B cell (primary cell): ENCODE measurements at places on chromosomes 7 and 10.

DNA sequence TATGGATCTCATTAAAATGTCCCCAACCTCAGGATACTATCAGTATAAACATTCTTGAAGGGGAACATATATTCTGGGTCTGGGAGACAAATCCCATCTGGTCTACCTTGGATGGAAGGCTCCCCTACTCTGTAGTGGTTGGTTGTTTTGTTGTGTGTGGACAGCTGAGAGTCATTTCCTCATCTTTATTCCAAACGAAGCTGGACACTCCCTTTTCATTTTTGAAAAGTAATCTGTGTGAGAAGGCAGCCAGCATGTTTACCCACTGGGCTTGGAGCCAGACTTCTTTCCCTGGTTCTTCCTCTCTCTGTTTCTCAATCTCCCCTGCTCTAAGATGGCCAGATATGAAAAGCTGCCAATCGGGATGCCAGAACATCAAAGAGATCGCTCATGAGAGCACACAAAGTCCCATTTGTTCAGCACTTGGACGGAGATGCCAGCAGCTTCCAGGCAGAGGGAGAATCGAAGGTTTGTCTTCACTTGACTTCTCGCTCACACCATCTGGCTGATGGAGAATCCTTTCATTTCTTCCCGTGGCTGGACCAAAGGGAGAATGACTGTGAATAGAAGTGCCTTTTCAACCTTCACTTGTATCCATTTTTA lies 108.1 kb upstream of the AGR3 start:
- DNase-seq, result no peak

DNA sequence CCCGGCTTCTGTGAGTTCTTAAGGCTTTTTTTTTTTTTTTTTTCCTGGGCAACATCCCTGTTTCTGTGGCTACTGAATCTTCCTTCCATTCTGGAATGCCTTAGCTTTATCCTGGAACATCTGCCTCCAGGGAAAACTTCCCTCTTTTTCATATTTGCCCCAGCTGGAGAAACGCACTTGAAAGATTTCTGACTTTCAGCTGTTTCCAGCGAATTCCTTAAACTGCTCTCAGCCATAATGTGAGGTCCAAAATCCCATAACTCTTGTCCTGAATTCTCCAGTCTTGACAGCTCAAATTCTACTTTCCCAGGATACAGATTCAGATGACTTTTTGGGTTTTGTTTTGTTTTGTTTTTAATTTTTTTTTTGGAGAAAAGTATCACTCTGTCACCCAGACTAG lies 263.6 kb upstream of the AUTS2 start:
- no peak for DNase-seq

- no peak for DNase-seq
Measured at GRCh38 chr7:100942045-100942774, 7.1 kb upstream of the MUC3A start.

DNA sequence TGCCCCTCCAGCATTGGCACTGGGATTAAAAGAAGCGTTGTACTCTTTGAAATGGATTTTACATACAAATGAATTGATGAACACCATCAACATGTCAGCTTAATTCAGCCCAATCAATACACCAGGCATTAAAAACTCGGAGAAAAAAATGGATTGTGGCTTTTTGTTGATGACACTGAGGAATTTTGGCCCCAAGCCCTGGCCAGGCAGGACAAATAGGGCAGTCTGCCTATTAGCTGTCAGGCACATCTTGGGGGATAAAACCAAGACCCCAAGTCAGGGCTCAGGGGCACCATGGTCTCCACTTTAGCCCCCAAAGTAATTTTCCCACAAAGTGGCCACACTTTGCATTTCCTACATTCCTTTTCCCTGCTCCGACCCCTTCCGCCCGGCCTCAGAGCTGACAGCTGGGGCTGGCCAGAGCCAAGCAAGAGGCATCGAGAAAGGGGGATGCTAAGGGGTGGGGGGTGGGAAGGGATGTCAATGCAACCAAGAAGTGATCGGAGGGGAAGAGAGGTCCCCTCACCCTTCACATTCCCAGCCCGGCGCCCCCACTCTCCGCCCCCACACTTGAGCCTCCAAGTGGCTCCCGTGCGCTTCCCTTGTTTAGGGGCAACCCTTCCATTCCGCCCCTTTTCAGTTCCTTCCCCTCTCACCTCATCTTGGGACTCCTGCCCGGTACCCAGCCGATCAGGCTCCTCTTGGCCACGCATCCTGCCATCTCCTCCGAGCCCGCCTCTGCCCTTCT lies 711 bp downstream of the HIP1 start:
- DNase-seq, result no peak

DNA sequence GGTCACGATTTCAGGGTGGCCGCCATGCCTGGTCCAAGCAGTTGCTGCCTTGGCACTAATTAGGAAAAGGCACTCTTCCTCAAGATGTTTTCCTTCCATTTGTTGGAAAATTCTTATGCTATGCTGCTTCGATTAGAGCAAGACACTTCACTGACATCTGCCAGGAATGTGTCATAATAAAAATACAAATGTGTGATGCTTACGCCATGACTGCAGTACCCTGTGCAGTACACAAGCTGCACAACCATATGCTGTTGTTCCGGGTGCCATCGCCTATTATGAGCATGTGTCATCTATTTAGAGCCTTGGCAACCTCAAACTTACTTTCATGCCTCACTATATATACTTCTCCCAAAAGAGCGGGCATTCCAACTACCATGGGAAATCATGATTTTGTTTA lies 14.9 kb upstream of the MPP7 start:
- no peak for DNase-seq

DNA sequence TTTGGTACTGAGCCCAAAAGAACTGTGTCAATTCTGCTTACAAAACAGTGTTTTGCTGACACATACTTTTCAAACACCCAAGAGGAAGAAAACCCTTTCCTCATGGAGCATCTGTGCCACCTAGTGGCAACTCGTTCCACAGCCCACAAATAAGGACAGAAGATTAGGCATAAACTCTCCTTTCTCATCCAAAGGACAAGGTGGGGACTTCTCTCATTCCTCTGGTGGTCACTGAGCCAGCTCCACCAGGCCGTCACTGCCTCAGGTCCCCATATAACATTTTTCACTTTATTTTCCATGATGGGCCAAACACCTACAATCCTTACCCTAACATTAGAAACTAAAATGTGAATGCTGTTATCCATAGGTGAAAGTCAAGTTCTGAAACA lies 76.9 kb downstream of the RNF216 start:
- DNase-seq, result peak; percentile 87

- DNase-seq, result no peak
Measured at GRCh38 chr10:7015457-7015856, 395.4 kb downstream of the SFMBT2 start.

DNA sequence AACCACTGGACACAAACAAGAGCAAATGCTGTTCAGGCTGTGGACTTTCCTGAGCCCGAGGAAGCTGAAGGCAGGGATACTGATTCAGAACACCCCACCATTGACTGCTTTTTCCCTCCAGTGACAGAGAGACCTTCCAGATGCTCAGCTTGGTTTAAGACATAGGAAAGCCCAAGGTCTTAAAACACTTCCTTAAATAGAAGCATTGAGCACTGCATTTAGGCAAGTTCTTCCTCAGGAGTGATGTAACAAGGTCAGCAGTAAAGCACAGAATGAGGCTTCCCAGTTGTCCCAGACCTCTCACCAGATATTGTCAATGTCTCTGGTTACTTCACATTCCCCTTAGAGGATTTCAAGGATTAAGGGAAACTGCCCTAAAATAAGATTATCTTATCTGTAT lies 19.6 kb upstream of the CDCA7L start:
- peak; percentile 39 for DNase-seq

DNA sequence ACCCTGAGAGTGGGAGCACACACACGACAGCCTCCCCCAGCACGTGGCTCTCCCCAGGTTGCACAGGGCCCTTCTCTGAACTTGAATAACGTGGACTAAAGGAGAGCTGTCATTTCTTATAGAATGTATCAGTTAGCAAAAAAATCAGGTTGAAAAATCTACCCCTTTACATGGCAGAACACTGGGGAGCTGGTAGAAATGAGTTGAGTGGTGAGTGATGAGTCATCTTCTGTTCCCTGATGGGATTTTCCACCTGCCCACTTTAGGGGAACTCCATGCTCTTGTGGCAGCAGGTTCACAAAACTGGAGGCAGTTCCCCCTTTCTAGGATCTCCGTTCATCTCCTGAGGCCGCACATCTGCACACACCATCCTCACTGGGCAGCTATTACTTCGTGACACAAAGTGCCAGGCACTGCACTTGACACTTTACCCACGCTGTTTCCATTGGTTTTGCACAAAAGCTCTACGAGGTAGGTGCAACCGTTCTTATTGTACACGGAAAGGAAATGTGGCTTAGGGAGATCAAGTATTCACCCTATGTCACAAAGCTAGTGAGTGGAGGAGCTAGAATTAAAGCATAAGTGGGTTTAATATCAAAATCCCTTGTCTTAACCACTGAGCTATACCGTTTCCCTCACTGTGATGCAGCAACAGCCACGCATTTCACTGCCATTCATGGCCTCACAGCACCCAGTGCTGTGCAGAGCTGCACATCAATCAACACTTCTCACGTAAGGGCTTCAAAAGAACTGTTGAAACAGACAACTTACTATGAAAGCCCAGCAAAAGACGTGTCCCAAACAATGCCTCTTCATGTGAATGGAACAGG lies 80.2 kb downstream of the RNF216 start:
- DNase-seq, result peak; percentile 74

DNA sequence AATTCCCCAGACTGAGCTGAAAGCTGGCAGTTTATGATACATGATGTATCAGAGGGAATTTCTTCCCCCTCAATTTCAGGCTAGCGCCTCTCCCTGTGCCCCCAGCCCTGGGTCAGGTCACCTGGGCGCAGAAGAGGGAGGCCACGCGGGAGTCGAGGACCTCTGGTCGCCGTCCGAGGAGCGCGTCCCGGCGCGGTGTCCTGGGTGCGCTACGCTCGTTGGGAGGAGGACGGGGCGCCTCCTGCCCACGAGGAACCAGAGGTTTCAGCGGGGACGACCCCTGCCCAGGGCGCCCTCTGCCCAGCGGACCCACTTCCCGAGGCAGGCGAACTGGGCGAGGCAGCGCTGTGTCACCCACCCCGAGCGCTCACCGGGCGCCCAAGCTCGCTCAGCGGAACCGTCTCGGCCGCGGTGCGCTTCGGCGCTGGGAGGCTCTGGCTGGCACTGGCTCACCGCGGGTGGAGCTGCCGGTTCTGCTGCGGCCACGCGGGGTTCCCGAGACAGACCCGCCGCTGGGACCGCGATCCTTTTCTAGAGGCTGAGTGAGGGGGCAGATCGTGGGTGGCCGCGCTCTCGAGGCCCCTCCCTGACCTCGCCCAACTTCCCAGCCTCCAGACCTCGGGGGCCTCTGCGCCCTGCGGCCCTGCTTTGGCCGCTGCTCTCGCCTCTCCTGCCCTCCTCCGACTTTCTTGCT lies at the start of gene FAM237B:
Gene FAM237B (minus strand): TSS at position 504 of the 694 bp plus-strand sequence. CDS start 1,556 bp downstream, outside the sequence.
- DNase-seq, result peak; percentile 6

GRCh38 chr7:31986878-31987518 lies 83.2 kb downstream of the PDE1C start:
- DNase-seq, result no peak

DNA sequence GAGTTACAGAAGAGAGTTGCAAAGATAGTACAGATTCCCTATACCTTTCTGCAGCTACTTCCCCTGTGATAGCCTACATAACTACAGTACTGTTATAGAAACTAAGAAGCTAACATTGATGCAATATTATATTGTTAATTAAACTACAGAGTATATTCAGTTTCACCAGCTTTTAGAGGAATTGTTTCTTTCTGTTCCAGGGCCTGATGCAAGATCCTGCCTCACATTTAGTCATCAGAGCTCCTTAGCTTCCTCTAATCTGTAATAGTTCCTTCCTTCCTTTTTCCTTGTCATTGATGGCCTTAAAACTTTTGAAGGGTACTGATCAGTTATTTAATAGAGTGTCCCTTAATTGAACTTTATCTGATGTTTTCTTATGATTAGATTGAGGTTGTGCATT lies 56.8 kb downstream of the SDHAF3 start:
- no peak for DNase-seq

GRCh38 chr10:61321041-61321857 lies 131.9 kb downstream of the TMEM26 start:
- no peak for DNase-seq

DNA sequence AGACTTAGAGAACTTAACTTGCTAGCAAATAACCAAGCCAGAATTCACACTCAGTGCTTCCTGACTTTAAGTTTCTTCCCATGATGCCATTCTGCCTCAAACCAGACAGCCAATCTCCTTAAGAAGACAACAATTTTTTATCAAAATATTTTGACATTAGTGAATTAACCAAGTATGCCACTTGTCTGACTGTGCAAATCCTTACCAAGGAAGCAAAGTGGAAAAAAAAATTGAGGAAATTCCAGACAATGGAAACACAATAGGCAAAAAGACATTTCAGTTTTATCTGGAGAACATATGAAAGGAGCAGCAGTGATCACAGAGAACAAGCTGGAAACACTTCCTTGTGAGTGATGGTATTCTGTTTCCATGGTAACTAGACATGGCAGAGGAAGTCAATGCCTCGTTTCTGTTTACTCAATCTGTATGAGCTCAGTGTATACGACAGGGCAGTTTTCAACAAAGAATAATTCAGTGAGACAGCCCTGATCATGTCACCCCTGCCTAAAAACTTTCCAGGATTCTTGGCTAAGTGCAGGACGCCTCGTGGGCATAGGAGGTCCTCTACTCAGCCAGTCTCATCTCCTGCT lies 114.2 kb downstream of the DYNC1I1 start:
- no peak for DNase-seq

GRCh38 chr7:137449016-137449415 lies 105.5 kb upstream of the PTN start:
- DNase-seq, result no peak

DNA sequence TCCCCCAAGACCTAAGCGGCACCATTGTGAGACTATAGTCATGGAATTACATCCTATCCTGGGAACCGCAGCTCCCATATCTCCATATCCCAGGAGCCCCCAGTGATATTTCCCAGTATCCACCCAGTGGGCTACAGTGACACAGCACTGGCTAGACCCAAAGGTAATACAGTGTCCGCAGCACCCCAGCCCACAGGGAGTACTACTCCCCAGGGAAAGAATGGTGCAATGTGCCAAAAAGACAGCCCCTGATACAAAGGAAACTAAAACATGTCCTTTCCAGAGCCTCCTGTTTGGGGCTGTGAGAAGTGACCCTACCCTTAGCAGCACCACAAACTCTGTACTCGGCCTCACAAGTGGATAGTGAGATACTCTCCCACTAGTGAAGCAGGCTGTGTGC lies 4.5 kb upstream of the IFIT2 start:
- DNase-seq, result no peak
